ENCODE measurements at places on chromosomes 12 and 14. TPM values are rescaled to one million over a fixed set of nuclear protein-coding genes. Genes with fewer than 3 reads are reported as not detected.

The GLIPR1L1 gene
- not detected for total RNA-seq

The SLC39A9 gene
- 37.5 TPM for total RNA-seq

GRCh38 chr12:24201258-24201970, 251.9 kb upstream of the SOX5 start:
- no peaks in the 10 kb centered on the region for H3K4me1 ChIP-seq
- H3K4me3 ChIP-seq, result no peak overlapping the region
- no peak overlapping the region for H3K27ac ChIP-seq
- no peaks in the 10 kb centered on the region for H3K36me3 ChIP-seq
- DNase-seq, result no peak

GRCh38 chr14:103128631-103129300, 5.5 kb downstream of the TNFAIP2 start:
- H3K4me3 ChIP-seq, result no peak overlapping the region
- no peaks in the 10 kb centered on the region for H3K27me3 ChIP-seq
- H3K4me1 ChIP-seq, result peaks cover 69% of the 10 kb centered on the region
- peaks cover 19% of the 10 kb centered on the region for H3K36me3 ChIP-seq
- no peak for DNase-seq
- H3K27ac ChIP-seq, result no peak overlapping the region

- H3K27me3 ChIP-seq, result no peaks in the 10 kb centered on the region
- no peak for DNase-seq
- no peak overlapping the region for H3K4me3 ChIP-seq
- peaks cover 7% of the 10 kb centered on the region for H3K4me1 ChIP-seq
Measured at GRCh38 chr14:73220061-73220460, 17.2 kb upstream of the PAPLN start.

DNA sequence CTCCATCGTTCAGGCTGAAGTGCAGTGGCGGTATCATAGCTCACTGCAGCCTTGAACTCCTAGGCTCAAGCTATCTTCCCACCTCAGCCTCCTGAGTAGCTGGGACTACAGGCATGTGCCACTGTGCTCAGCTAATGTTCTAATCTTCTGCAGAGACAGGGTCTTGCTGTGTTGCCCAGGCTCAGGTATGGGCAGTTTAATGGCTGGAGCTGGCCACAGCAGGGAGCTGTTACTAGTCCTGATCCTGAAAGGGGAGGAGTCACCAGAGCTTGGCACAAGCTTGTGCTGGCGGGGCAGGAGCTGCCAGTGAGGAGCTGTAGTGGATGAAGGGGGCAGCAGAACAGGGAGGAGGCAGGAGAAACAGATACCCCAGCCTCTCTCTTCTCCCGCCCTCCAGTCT, 10.6 kb downstream of the TMEM120B start:
- H3K4me1 ChIP-seq, result no peaks in the 10 kb centered on the region
- H3K27me3 ChIP-seq, result no peaks in the 10 kb centered on the region
- DNase-seq, result no peak
- H3K36me3 ChIP-seq, result no peaks in the 10 kb centered on the region
- H3K4me3 ChIP-seq, result no peak overlapping the region
